Vagina (tissue), 2 donors: ENCODE measurements at places on chromosomes 16 and 17.

GRCh38 chr17:3026856-3027751 lies 36.3 kb downstream of the OR1D5 start:
- no peaks in the 10 kb centered on the region for H3K36me3 ChIP-seq
- DNase-seq, result no peak
- H3K27ac ChIP-seq, result no peak overlapping the region
- H3K4me1 ChIP-seq, result no peaks in the 10 kb centered on the region
- no peaks in the 10 kb centered on the region for H3K27me3 ChIP-seq
- no peak overlapping the region for H3K4me3 ChIP-seq

- no peak overlapping the region for H3K27ac ChIP-seq
- H3K4me3 ChIP-seq, result no peak overlapping the region
- no peaks in the 10 kb centered on the region for H3K4me1 ChIP-seq
- no peaks in the 10 kb centered on the region for H3K36me3 ChIP-seq
- no peak for DNase-seq
- no peaks in the 10 kb centered on the region for H3K27me3 ChIP-seq
These were observed 244.1 kb downstream of the STX8 start for GRCh38 chr17:9331279-9332131.

DNA sequence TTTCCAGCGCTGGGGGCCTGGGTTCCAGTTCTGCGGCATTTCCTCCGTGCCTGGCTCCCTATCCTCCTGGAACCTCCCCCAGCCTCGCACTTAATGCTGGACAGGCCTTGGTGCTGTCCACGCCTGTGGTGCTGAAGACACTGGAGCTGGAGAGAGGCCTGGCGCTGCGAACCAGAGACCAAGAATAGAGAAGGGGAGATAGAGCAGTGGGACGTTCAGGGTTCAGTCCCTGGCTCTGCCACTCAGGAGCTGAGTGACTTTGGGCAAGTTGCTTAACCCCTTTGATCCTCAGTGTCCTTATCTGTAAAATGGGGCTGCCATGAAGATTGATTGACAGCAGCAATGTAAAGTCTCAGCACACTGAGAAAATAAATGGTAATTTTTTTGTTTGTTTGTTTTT lies 11.9 kb downstream of the SBK1 start:
- H3K27ac ChIP-seq, result no peak overlapping the region
- H3K36me3 ChIP-seq, result no peaks in the 10 kb centered on the region

- H3K4me3 ChIP-seq, result no peak overlapping the region
- no peaks in the 10 kb centered on the region for H3K36me3 ChIP-seq
- H3K4me1 ChIP-seq, result peaks cover 30% of the 10 kb centered on the region
- H3K27me3 ChIP-seq, result no peaks in the 10 kb centered on the region
These were observed 204.6 kb downstream of the SEC14L1 start for GRCh38 chr17:77345260-77345910.

DNA sequence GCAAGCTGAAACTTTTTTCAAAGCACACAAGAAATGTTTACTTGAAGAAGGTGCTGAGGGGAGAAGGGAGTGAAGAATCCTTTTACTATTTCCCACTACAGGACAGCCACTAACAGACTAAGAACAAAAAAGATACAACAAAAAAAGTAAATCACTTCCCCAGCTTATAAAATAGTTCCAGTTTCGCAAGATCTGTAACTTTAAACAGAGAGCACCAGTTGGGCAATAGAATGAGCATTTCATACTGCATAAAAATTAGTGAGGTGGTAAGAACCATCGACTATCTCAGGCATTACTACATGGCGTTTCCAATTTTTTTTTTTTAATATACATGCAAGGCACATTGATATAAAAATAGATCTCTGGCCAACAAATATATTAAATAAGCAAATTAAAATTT lies 11.1 kb downstream of the CRYBA1 start:
- no peak for DNase-seq
- H3K36me3 ChIP-seq, result peaks cover 10% of the 10 kb centered on the region
- H3K27ac ChIP-seq, result peak overlapping the region; percentile 43
- no peaks in the 10 kb centered on the region for H3K27me3 ChIP-seq
- H3K4me3 ChIP-seq, result no peak overlapping the region

DNA sequence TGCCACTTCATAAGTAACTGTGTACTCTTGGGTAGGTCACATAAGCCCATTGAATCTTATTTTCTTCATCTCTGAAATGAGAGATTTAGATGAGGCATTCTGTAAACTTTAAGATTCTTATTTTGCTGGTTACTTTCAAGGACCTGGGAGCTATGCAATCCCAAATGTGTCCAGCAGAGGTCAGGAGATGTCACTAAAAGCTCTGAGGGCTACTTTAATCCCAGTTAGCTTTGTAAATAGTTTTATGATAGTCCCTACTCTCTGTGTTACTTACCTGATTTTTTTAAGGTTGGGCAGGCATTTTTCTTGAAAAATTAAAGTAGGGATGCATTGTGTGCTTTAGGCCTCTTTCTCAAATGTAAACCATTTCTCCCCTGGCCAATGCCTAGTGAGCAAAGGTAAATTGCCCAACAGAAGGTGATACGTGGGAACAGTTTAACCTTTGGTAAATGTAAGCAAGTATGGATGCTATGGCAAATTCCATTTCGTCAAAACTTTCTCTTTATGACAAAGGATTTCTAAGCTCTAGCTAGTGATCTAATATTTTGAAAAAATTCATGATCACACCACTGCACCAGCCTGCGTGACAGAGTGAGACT lies 57.1 kb upstream of the WSB1 start:
- no peak overlapping the region for H3K27ac ChIP-seq
- no peaks in the 10 kb centered on the region for H3K36me3 ChIP-seq
- no peaks in the 10 kb centered on the region for H3K27me3 ChIP-seq
- peaks cover 10% of the 10 kb centered on the region for H3K4me1 ChIP-seq

- H3K36me3 ChIP-seq, result no peaks in the 10 kb centered on the region
- no peak overlapping the region for H3K4me3 ChIP-seq
- peak overlapping the region; percentile 88 for H3K27ac ChIP-seq
- no peaks in the 10 kb centered on the region for H3K27me3 ChIP-seq
- DNase-seq, result no peak
These were observed 6.2 kb downstream of the CCR7 start for GRCh38 chr17:40558890-40559563.

GRCh38 chr16:85176541-85177447 lies 64.5 kb upstream of the CIBAR2 start:
- no peak for DNase-seq
- H3K4me3 ChIP-seq, result no peak overlapping the region
- no peak overlapping the region for H3K27ac ChIP-seq
- peaks cover 29% of the 10 kb centered on the region for H3K4me1 ChIP-seq

DNA sequence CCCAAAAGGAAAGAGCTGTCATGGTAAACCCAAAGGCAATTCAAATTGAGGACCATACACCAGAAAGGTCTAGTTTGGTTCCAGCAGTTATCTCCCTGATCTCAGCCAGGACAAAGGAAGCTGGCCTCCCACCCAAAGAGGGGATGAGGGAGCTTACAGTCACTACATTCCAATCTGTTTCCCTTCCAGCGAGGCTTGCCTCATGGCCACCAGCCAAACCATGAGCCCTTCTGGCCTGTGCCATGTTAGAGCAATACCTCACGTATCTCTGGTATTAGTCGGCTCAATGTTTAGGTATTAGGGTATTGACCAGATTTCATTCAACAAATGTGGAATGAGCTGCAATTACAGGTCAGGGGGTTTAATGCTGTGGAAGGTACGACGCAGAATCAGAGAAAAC lies 8.4 kb downstream of the NDUFAB1 start:
- no peaks in the 10 kb centered on the region for H3K36me3 ChIP-seq
- no peak for DNase-seq
- H3K4me3 ChIP-seq, result no peak overlapping the region

DNA sequence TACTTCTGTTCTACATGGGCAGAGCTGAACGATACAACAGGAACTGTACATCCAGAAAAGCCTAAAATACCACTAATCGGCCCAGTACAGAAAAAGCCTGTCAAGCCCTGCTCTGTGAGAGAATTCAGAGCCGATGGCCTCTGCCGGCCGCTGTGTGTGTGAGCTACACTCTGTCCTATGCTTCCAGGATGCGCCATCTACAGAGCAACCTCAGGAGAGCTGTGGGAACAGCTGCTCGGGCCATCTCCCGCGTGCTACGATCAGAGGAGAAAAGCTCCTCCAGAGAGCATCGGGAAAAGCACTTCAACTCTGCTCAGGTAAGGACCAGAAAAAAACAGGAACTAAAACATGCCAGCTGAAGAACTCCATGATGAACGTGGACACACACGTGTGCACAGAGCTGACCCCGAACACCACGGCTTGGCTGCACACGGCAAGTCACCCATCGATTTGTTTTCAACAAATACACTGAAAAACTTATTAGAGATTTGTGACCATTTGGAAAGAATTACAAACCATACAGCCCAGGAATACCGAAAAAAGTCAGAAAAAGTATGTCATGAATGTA lies 115.9 kb downstream of the ANKRD11 start:
- H3K27me3 ChIP-seq, result no peaks in the 10 kb centered on the region
- H3K27ac ChIP-seq, result no peak overlapping the region
- DNase-seq, result no peak
- H3K4me1 ChIP-seq, result peaks cover 63% of the 10 kb centered on the region
- H3K4me3 ChIP-seq, result no peak overlapping the region

DNA sequence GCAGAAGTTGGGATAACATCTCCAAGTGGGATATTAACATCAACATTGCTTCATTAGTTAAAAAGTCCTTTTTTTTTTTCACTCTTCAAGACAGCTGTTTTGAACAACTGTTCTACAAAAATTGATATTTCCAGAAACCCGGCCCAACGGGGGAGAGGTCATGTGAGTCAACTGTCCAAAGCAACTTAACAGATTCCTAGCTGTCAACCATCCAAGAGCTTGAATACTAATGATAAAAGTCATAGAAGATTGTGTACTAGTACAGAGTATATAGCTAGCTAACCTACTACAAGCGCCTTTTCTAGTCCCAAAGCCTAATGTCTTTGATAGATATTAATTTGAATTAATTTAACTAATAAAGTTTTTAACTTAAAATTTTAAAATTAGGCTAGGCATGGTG lies 172.0 kb downstream of the CYB561 start:
- no peaks in the 10 kb centered on the region for H3K27me3 ChIP-seq
- no peak overlapping the region for H3K27ac ChIP-seq
- no peak for DNase-seq
- H3K4me1 ChIP-seq, result no peaks in the 10 kb centered on the region

GRCh38 chr16:58614212-58614611 lies 15.4 kb downstream of the CNOT1 start:
- no peak overlapping the region for H3K4me3 ChIP-seq
- DNase-seq, result no peak
- H3K36me3 ChIP-seq, result peaks cover 27% of the 10 kb centered on the region
- peaks cover 12% of the 10 kb centered on the region for H3K4me1 ChIP-seq

GRCh38 chr17:39352986-39353385 lies 48.4 kb downstream of the FBXL20 start:
- H3K4me3 ChIP-seq, result no peak overlapping the region
- H3K4me1 ChIP-seq, result peaks cover 17% of the 10 kb centered on the region
- no peak overlapping the region for H3K27ac ChIP-seq
- H3K36me3 ChIP-seq, result no peaks in the 10 kb centered on the region
- no peak for DNase-seq
- H3K27me3 ChIP-seq, result no peaks in the 10 kb centered on the region

DNA sequence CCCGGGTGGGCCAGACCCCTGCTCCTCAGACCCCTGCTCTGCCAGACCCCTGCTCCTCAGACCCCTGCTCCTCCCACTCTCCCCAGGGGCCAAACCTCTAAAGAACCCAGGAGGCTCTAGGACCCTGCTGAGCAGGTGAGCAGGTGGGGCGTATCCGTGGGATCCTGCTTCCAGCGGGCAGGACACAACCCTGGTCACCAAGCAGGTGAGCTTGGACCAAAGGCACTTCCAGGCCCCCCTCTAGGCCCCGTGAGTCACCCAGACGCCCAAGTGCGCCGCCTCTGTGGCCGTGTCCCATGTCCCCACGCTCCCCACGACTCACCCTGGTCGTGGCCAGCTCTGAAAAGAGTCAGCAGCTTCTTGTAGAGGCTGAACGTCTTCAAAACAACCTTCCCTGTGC lies 5.0 kb downstream of the CYBC1 start:
- H3K36me3 ChIP-seq, result no peaks in the 10 kb centered on the region
- H3K27ac ChIP-seq, result peak overlapping the region; percentile 12
- H3K4me1 ChIP-seq, result peaks cover 41% of the 10 kb centered on the region

DNA sequence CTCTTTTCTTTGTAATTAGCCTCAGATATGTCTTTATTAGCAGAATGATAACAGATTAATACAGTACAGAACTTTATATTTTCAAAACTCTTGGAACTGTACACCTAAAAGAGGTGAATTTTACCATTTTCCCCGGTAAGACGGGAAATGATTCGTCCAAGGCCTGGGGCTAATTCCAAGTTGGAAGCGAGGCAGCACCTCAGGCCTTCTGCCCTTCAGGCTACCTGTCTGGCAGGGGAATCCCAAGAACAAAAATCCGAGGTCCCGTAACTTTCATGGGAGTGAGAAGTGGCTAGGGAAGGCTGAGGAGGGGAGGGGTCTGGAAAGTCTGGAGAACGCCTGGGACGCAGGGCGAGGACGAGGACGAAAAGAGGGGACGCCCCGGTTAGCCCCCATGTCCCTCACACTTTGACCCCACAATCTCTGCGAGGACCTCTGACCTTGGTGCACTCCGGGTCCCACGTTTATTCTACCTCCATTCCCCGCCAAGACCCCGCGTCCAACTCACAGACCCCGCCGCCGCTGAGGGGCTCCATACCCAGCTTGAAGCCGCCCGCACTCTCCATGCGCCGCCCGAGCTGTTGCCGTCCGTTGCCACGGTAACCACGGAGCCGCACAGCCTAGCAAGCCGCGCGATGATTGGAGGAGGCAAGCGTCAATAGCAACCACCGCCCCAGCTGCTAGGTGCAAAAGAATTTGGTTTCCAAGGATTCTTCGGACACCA lies at the start of gene HYDIN:
HYDIN (minus strand) TSS at position 601 of the 724 bp plus-strand sequence. CDS start 43,827 bp downstream, outside the sequence.
- no peak within 1 kb of the TSS for H3K4me3 ChIP-seq
- H3K4me1 ChIP-seq, result no peaks in the 10 kb centered on the region
- H3K27ac ChIP-seq, result no peak within 1 kb of the TSS
- H3K27me3 ChIP-seq, result no peaks in the 10 kb centered on the region

GRCh38 chr17:50102164-50102991 lies 7.2 kb downstream of the PDK2 start:
- peaks cover 51% of the 10 kb centered on the region for H3K4me1 ChIP-seq
- no peak overlapping the region for H3K4me3 ChIP-seq
- H3K27me3 ChIP-seq, result no peaks in the 10 kb centered on the region
- peaks cover 16% of the 10 kb centered on the region for H3K36me3 ChIP-seq
- DNase-seq, result no peak

DNA sequence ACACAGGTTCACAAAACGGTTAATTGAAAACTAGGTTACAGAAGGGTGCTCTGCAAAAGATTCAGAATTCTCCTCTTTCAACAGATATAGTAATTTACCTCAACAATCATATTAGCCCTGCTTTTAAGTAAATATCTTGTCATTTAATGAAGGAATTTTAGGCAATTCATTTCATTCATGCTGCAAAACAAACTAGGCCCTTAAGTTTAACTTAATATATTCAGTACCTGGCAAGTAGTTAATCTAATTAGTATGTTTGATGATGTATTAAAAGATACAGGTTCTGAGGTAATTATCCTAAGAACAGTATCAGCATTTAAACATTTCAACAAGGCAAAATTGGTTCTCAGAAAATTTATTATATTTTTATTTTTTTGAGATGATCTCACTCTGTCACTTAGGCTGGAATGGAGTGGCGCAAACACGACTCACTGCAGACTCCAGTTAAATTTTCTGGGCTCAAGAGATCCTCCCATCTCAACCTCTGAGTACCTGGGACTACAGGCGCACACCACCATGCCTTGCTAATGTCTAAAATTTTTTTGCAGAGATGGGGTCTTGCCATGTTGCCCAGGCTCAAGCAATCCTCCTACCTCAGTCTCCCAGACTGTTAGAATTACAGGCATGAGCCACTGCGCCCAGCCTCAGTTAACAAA lies 44.9 kb downstream of the SMURF2 start:
- H3K36me3 ChIP-seq, result no peaks in the 10 kb centered on the region
- H3K4me3 ChIP-seq, result no peak overlapping the region
- H3K4me1 ChIP-seq, result peaks cover 25% of the 10 kb centered on the region
- no peaks in the 10 kb centered on the region for H3K27me3 ChIP-seq
- H3K27ac ChIP-seq, result no peak overlapping the region
